Fibroblast of villous mesenchyme (primary cell): ENCODE measurements at places on chromosomes 2 and 18.
A peak's percentile ranks its signal among the peaks of the same experiment; 100 is the strongest.

DNA sequence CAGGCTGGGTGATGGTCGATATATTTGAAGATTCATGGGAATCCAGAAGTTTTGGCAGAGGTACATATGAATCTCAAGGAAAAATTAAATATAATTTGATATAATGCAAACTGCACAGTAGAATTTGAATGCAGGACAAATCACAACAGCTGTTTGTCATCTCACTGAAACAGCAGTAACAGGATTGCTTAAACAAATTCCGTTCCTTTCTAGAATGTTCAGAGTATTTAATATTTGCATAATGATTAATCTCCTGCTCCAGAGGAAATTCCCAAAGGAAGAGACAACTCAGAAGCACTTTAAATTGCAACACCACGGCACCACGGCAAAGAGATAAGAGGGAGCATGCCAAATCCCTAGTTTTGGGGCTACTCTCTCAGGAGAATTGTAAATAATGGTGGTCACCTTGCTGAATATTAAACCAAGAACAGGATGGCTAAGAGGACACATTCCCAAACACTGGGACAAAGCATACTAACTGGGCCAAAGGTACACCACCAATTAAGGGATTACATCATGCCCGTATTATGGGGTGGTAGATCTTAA, 67.8 kb upstream of the MAP4K3 start:
- peak; percentile 95 for DNase-seq

DNA sequence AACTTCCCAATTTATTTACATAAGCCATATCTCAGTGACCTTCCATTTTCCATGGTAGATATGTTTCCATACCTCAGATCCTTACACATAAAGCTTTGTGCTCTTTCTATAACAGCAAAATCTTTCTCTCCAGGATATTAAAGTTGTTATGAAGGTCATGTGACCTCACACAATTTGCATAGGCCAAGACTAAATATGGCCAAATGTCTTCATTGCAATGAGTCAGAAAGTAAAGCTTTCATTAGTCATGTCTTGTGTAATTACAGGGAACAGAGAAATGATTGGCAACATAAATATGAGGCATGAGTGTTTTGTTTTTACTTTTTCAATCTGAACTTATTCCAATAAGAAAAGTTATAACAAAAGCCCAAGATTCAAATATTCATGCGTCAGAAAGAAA, 243.5 kb downstream of the ASXL3 start:
- DNase-seq: peak; percentile 40

GRCh38 chr2:238854246-238854645, 6.4 kb downstream of the TWIST2 start:
- DNase-seq: no peak

DNA sequence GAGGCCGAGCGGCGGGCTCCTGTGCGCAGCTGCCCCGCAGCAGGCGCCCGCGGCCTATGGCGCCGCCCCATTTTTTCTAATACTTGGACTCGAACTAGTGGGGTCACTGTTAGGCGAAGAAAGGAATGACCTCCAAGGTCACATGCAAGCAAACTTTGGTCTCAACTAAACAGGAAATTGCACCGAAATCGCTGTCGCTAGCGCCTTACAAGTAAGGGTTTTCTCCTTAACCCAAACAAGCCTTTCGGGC, 339 bp downstream of the ACAA2 start:
- peak; percentile 59 for DNase-seq

GRCh38 chr2:238893349-238894000, 45.6 kb downstream of the TWIST2 start:
- DNase-seq: no peak

DNA sequence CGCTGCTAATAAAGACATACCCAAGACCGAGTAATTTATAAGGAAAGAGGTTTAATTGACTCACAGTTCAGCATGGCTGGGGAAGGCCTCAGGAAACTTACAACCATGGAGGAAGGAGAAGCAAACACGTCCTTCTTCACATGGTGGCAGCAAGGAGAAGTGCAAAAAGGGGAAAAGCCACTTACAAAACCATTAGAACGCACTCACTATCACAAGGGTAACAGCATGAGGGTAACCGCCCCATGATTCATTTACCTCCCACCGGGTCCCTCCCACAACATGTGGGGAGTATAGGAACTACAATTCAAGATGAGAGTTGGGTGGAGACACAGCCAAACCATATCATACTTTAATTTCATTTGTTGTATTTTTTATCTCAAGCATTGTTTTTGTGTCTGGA, 67.5 kb downstream of the ATP9B start:
- DNase-seq: no peak
